Sigmoid colon (tissue), 7 donors: ENCODE measurements at places on chromosomes 7 and 10. TPM values are rescaled to one million over a fixed set of nuclear protein-coding genes. Genes with fewer than 3 reads are reported as not detected.

DNA sequence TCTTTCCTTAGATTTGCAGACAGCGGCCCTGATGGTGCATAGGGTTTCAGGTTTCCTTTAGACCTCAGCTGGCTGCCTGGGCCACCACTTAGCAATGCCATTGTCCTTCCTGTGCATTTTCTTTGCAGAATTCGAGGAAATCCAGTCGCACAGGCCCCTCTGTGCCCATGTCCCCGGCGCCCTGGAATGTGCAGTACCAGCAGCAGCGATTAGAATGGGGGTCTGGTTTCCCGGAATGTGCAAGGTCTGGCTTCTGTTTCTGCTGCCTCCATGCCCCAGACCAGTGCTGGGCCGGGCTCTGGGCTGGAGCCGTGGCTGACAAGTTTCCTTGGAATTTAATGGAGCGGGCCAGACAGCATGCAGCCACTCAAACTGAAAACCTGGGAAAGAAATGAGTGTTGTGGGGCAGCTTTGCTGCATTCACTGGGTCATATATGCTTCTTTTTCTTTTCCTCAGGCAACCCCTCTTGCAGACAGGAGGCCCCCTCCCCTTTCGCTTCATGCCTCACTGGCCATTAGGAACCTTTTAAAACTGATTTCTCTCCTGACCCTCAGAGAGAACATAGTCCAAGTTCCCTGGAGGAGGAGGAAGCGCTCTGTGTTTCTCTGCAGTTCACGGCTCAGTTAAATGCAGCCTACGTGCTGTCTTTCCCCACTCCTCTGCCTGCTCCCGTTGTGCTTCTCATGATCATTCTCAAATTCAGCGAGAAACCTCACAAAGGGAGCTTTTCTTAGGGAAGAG lies 14.4 kb downstream of the HTRA1 start:
- no peak for DNase-seq
- H3K36me3 ChIP-seq = no peaks in the 10 kb centered on the region
- no peaks in the 10 kb centered on the region for H3K27me3 ChIP-seq
- H3K4me1 ChIP-seq = peaks cover 52% of the 10 kb centered on the region
- peak overlapping the region; percentile 4 for H3K4me3 ChIP-seq

- no peaks in the 10 kb centered on the region for H3K36me3 ChIP-seq
- DNase-seq = no peak
- H3K4me3 ChIP-seq = no peak overlapping the region
Measured at GRCh38 chr7:137480824-137481365, 137.4 kb upstream of the PTN start.

CHAT gene
- polyA plus RNA-seq = 0.57 TPM

- no peaks in the 10 kb centered on the region for H3K27me3 ChIP-seq
- no peak overlapping the region for H3K4me3 ChIP-seq
- no peak overlapping the region for H3K27ac ChIP-seq
- no peak for DNase-seq
Measured at GRCh38 chr7:88216276-88216675, 3.6 kb downstream of the SRI start.

TMEM72 gene
- 4.2 TPM for polyA plus RNA-seq

OR13A1 gene
- polyA plus RNA-seq = not detected

- DNase-seq = no peak
- H3K4me3 ChIP-seq = no peak overlapping the region
- no peaks in the 10 kb centered on the region for H3K4me1 ChIP-seq
- no peaks in the 10 kb centered on the region for H3K27me3 ChIP-seq
- no peaks in the 10 kb centered on the region for H3K36me3 ChIP-seq
- no peak overlapping the region for H3K27ac ChIP-seq
Measured at GRCh38 chr10:117316701-117317100, 58.5 kb downstream of the PDZD8 start.

DNA sequence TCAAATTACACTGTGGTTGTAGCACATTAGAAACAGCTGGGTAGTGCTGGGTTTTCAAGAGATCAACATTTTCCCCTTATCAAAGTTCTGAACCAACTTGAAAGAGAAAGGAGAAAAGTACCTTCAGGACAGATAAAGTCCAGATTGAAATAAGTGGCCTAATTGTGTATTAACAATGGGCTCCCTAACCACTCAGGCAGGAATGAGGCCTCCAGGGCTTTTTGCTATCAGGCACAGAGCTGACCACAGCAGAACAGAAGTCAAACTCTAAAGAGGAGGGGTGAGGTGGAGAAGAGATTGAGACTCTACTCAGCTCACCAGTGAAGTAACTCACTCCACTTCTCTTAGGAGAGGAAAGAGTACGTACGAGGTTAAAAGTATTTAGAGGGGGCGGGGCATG lies 394.1 kb upstream of the PHF14 start:
- no peaks in the 10 kb centered on the region for H3K36me3 ChIP-seq
- no peaks in the 10 kb centered on the region for H3K27me3 ChIP-seq
- DNase-seq = no peak
- no peak overlapping the region for H3K4me3 ChIP-seq

- no peaks in the 10 kb centered on the region for H3K4me1 ChIP-seq
- no peak overlapping the region for H3K27ac ChIP-seq
- no peak overlapping the region for H3K4me3 ChIP-seq
- peak; percentile 68 for DNase-seq
Measured at GRCh38 chr7:98021588-98022351, 31.8 kb upstream of the OCM2 start.

GRCh38 chr10:11678074-11678793 lies 63.9 kb upstream of the ECHDC3 start:
- H3K27ac ChIP-seq = no peak overlapping the region
- H3K36me3 ChIP-seq = no peaks in the 10 kb centered on the region
- H3K4me3 ChIP-seq = no peak overlapping the region
- peaks cover 5% of the 10 kb centered on the region for H3K27me3 ChIP-seq

EBLN1 gene
- polyA plus RNA-seq = not detected

ZNF716 gene
- not detected for polyA plus RNA-seq

DNA sequence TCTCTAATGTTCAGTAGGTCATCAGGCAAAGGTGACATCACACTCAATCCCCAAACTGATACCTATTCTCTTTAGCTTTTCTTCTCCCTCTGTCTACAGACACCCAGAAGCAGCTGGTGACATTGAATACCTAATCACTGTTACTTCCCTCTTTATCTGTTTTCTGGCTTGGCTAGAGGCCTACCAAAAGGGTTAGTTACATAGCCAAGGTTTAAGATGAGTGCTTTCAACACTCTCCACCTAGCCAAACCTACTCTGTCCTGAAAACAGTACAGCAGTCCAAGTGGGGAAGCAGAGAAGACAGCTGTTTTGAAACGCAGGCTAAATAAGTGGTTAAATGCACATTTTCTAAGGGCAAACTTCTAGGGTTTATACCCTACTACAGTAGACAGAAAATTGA lies 39.4 kb downstream of the CCNJ start:
- H3K4me3 ChIP-seq = no peak overlapping the region
- no peaks in the 10 kb centered on the region for H3K27me3 ChIP-seq
- no peaks in the 10 kb centered on the region for H3K4me1 ChIP-seq
- no peak overlapping the region for H3K27ac ChIP-seq

DNA sequence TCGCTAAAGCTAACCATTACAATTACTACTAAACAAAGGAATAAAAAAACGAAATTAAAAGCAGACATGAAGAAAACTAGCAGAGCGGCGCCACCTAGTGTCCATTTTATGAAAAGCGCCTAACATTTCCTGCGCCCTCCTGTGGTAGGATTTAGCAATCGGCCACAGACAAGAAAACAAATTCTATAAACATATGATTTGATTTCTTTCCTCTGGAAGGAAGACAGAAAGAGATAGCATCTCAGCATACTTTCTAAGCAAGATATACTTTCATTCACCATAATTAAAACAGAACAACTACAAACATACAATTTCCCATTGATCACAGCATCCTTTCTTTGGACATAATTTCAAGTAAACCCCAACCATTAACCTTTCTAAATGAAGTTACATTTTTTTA lies 337.7 kb upstream of the NPVF start:
- no peaks in the 10 kb centered on the region for H3K27me3 ChIP-seq
- H3K27ac ChIP-seq = peak overlapping the region; percentile 70
- H3K36me3 ChIP-seq = no peaks in the 10 kb centered on the region
- peak; percentile 81 for DNase-seq
- no peak overlapping the region for H3K4me3 ChIP-seq
- H3K4me1 ChIP-seq = no peaks in the 10 kb centered on the region

ATAD1 gene
- 18.7 TPM for polyA plus RNA-seq

DNA sequence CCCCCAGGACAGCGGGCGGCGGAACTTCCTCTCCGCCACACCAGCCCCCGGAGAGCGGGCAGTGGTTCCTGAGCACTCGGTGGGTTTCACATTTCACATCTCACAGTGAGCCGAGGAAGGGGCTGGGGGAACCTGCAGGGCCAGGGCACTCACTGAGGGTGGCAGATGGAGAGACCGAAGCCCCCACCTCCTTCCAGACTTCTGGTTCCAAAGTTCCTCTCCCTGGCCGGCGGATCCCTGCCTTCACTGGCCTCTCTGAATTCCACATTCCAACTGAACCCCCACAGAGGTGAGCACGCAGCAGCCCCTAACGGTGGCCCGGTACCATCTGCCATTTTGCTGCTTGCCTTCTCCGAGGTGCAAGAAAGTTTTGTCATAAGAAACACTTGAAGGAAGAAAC lies 461.0 kb downstream of the PTPRN2 start:
- H3K4me3 ChIP-seq = no peak overlapping the region
- no peaks in the 10 kb centered on the region for H3K4me1 ChIP-seq
- DNase-seq = peak; percentile 40
- no peaks in the 10 kb centered on the region for H3K27me3 ChIP-seq

- H3K27me3 ChIP-seq = no peaks in the 10 kb centered on the region
- no peaks in the 10 kb centered on the region for H3K36me3 ChIP-seq
- no peak overlapping the region for H3K4me3 ChIP-seq
- no peak overlapping the region for H3K27ac ChIP-seq
- no peak for DNase-seq
Measured at GRCh38 chr10:27625452-27626211, 120.0 kb downstream of the MKX start.

GRCh38 chr7:47553309-47553708 lies 28.6 kb downstream of the TNS3 start:
- no peak for DNase-seq
- H3K4me1 ChIP-seq = peaks cover 39% of the 10 kb centered on the region
- no peak overlapping the region for H3K27ac ChIP-seq
- H3K27me3 ChIP-seq = no peaks in the 10 kb centered on the region
- H3K36me3 ChIP-seq = no peaks in the 10 kb centered on the region
- H3K4me3 ChIP-seq = no peak overlapping the region

DNA sequence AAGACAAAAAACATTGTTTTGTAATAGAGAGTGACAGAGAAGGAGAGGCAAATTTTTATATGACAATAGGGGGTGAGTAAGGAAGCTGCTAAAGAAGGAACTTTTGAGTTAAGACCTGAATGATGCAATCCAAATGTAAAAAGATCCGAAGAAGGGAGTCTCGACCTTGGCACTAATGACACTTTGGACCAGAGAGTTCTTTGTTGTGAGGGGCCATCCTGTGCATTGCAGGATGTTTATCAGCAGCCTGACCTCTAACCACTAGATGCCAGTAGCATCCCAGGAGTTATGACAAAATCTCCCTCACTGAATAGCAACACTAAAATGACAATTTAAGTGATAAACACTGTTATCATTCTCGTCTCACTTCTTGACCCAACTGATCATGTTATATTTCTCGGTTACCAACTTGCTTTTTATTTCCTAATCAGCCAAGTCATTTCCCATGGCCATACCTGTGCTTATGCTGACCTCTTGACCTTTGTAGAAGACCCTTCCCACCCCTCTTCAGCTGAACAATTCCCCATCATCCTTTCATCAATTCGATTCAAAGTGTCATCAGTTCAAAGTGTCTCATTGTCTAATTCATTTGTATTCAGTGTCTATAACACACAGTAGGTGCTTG lies 30.0 kb downstream of the DGKI start:
- H3K4me1 ChIP-seq = peaks cover 7% of the 10 kb centered on the region
- no peak overlapping the region for H3K27ac ChIP-seq
- DNase-seq = no peak
- no peak overlapping the region for H3K4me3 ChIP-seq
- no peaks in the 10 kb centered on the region for H3K27me3 ChIP-seq
- no peaks in the 10 kb centered on the region for H3K36me3 ChIP-seq

DNA sequence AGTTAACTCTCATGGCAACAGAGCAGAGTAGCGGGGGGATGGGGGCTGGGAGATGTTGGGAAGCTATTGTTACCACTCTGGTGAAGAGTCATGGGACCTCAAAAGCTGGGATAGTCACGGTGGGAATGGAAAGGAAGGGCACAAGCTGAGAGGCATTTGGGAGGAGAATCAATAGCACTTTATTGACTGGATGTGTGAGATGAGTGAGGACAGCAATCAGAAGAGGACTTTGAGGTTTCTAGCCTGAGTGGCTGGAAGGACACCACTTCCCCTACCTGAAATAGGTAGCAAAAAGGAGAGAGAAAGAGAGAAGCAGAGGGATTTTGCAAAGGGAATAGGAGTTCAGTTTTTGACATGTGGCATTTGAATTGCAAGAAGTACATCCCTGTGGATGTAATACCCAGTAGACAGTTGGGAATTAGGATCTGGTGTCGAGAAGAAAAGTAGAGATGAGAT lies 27.2 kb downstream of the SCD start:
- peak overlapping the region; percentile 41 for H3K4me3 ChIP-seq
- DNase-seq = no peak
- H3K36me3 ChIP-seq = no peaks in the 10 kb centered on the region
- H3K4me1 ChIP-seq = no peaks in the 10 kb centered on the region
- no peaks in the 10 kb centered on the region for H3K27me3 ChIP-seq

- no peak overlapping the region for H3K27ac ChIP-seq
- DNase-seq = no peak
- H3K27me3 ChIP-seq = no peaks in the 10 kb centered on the region
- no peaks in the 10 kb centered on the region for H3K36me3 ChIP-seq
Measured at GRCh38 chr10:99631496-99631895, 11.3 kb upstream of the SLC25A28 start.

- no peaks in the 10 kb centered on the region for H3K27me3 ChIP-seq
- H3K4me1 ChIP-seq = peaks cover 71% of the 10 kb centered on the region
- no peak overlapping the region for H3K4me3 ChIP-seq
- H3K36me3 ChIP-seq = no peaks in the 10 kb centered on the region
- H3K27ac ChIP-seq = peak overlapping the region; percentile 72
Measured at GRCh38 chr7:116777651-116778281, 84.6 kb upstream of the CAPZA2 start.

- no peaks in the 10 kb centered on the region for H3K36me3 ChIP-seq
- H3K4me3 ChIP-seq = no peak overlapping the region
- H3K27ac ChIP-seq = no peak overlapping the region
- H3K4me1 ChIP-seq = no peaks in the 10 kb centered on the region
- H3K27me3 ChIP-seq = no peaks in the 10 kb centered on the region
- DNase-seq = no peak
Measured at GRCh38 chr7:9017286-9017685, 583.9 kb downstream of the NXPH1 start.

DNA sequence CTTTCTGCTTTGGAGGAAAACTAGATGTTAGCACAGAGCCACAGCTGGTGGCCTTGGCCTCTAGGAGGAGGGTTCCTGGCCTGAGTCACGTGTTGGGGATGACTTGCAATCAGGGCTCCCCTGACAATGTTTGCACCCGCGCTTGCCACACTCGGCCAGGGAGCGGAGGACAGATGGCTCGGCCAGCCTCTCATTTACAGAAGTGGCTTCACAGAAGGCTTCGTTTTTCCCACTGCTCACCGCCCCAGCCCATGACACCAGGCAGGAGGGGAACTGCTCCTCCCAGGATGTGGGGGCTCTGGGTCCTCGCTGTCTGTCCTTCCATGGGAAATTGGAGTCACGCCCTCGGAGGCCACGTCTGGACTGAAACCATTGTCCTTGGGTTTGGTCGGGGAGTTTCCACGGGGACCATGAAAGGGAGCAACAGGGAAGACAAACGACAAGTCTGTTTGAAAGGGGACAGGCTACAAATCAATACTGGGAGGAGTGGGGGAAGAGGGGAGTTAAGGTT lies 49.6 kb upstream of the UBE3C start:
- H3K4me1 ChIP-seq = no peaks in the 10 kb centered on the region
- H3K27me3 ChIP-seq = no peaks in the 10 kb centered on the region
- no peak overlapping the region for H3K4me3 ChIP-seq
- H3K36me3 ChIP-seq = no peaks in the 10 kb centered on the region

GRCh38 chr7:45028138-45028919 lies 28.3 kb downstream of the CCM2 start:
- H3K27me3 ChIP-seq = no peaks in the 10 kb centered on the region
- no peak overlapping the region for H3K4me3 ChIP-seq
- DNase-seq = no peak
- no peak overlapping the region for H3K27ac ChIP-seq

RBM20 gene
- 0.23 TPM for polyA plus RNA-seq
